Activated naive CD8-positive, alpha-beta T cell treated with anti-CD3 and anti-CD28 coated beads, Interleukin-2, amount 10 ng/mL, durations not matched to agents 7 days and 5 days (primary cell): ENCODE measurements at places on chromosomes 2 and 18. TPM values are rescaled to one million over a fixed set of nuclear protein-coding genes. Genes with fewer than 3 reads are reported as not detected.

Gene ERFE
- total RNA-seq: not detected

Gene PIGN
- 28.2 TPM for total RNA-seq

GRCh38 chr2:39416140-39416539 lies 20.9 kb downstream of the MAP4K3 start:
- no peak overlapping the region for H3K27ac ChIP-seq
- no peak for DNase-seq
- H3K27me3 ChIP-seq: no peaks in the 10 kb centered on the region
- H3K4me1 ChIP-seq: peaks cover 3% of the 10 kb centered on the region

Gene PIEZO2
- not detected for total RNA-seq

DNA sequence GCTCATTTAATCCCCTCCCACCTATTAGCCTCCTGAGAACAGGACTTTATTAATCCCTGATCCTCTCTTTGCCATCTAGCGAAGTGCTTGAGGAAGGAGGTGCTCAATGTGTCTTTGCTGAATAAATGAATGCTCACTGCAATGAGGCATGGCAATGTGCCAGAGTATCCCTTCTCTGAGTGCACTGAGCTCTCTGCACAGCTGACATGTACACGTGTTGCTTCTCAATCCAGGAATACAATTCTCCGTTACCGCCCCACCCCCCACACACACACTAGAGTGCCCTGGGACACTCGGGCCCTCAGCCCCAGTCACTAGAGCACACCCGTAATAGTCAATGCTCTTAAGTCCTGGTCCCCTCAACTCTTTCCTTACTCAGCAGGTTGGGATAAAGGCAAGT lies 41.4 kb downstream of the FAM178B start:
- H3K36me3 ChIP-seq: peaks cover 23% of the 10 kb centered on the region
- H3K4me1 ChIP-seq: peaks cover 26% of the 10 kb centered on the region
- peaks cover 3% of the 10 kb centered on the region for H3K27me3 ChIP-seq
- H3K27ac ChIP-seq: peak overlapping the region; percentile 43
- H3K4me3 ChIP-seq: no peak overlapping the region
- DNase-seq: no peak

DNA sequence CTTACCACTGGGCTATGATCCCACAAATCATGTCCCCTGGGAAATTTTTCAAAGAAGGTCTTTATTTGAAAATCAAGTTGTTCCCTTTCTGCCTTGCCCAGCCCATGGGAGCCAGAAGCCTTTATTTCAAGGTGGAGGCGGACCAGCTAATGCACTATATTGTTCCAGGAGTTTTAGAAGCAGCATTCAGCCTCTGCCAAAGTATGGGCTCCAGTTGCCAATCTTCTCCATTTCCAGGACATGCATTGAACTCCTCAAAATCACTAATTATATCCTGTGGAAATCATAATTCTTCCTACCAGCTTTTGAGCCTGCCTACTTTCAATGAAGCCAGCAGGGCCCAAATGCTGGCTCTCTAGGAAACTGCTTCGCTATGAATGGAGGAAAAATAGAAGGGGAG lies 195.8 kb downstream of the RAD51AP2 start:
- no peaks in the 10 kb centered on the region for H3K4me1 ChIP-seq
- DNase-seq: no peak
- no peaks in the 10 kb centered on the region for H3K36me3 ChIP-seq
- no peak overlapping the region for H3K27ac ChIP-seq

Gene TUBB8B
- total RNA-seq: not detected

- H3K4me1 ChIP-seq: peaks cover 52% of the 10 kb centered on the region
- peaks cover 20% of the 10 kb centered on the region for H3K36me3 ChIP-seq
- H3K4me3 ChIP-seq: peak overlapping the region; percentile 98
- H3K27ac ChIP-seq: peak overlapping the region; percentile 100
- H3K27me3 ChIP-seq: no peaks in the 10 kb centered on the region
- peak; percentile 43 for DNase-seq
Measured at GRCh38 chr2:230413479-230413878, 2.5 kb upstream of the SP100 start.

Gene SIX3
- not detected for total RNA-seq

- H3K27ac ChIP-seq: no peak overlapping the region
- peaks cover 20% of the 10 kb centered on the region for H3K27me3 ChIP-seq
- no peaks in the 10 kb centered on the region for H3K4me1 ChIP-seq
- no peaks in the 10 kb centered on the region for H3K36me3 ChIP-seq
- no peak overlapping the region for H3K4me3 ChIP-seq
Measured at GRCh38 chr2:239607517-239608191, 206.8 kb upstream of the HDAC4 start.

GRCh38 chr18:48919547-48919946 lies 31.2 kb downstream of the SMAD7 start:
- H3K4me3 ChIP-seq: no peak overlapping the region
- H3K27me3 ChIP-seq: no peaks in the 10 kb centered on the region
- peaks cover 30% of the 10 kb centered on the region for H3K36me3 ChIP-seq
- H3K4me1 ChIP-seq: peaks cover 41% of the 10 kb centered on the region

DNA sequence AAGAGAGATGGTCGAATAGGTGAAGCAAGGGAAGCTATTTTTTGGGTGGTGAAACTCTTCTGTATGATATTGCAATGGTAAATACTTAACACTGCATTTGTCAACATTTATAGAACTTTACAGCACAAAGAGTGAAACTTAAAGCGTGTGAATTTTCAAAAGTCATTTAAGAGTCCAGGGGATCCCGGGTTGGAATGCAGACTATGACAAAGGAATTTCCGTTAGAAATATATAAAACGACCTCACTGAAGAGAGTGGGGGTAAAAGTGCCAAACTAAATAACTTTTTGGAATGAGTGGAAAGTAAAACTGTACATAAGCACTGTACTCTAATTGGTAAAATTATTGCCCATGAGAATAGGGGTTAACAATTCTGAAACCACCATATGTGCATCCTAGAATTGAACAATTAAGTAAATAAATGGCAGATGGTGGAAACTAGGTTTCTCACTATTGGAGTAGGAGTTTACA lies 191.0 kb upstream of the FN1 start:
- H3K36me3 ChIP-seq: no peaks in the 10 kb centered on the region
- no peak for DNase-seq
- H3K4me1 ChIP-seq: no peaks in the 10 kb centered on the region
- H3K27ac ChIP-seq: no peak overlapping the region
- no peak overlapping the region for H3K4me3 ChIP-seq
- H3K27me3 ChIP-seq: peaks cover 8% of the 10 kb centered on the region

DNA sequence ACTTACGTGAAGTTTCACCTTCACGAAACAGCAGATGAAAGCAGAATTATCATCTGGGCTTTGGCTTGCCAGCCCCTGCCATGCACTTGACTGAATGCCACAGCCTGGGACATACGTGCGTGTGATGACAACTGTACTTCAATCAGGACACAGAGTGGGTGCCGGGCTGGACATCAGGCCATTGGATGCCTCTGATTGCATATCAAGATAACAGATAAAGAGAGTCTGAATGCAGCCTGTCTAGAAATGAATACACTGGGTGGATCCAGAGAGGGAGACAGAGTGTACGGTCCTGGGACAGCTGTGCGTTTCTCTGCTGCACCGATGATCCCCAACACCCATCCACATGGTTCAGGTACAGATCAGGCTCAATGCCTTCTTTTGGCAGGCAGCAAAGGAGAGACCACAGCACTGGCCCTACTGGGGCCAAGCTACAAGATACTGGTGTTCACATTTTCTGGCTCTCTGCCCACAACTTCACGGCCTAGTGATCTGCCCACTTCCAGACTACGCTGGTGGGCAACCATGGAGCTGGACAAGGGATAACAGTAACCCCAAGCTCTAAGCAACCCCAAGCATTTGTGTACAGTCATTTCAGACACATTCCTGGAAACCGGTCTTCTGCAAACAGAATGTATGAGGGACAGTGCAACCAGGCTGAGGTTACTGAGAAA lies 35.6 kb downstream of the FBLN7 start:
- DNase-seq: no peak
- H3K4me1 ChIP-seq: no peaks in the 10 kb centered on the region
- H3K36me3 ChIP-seq: peaks cover 2% of the 10 kb centered on the region
- H3K4me3 ChIP-seq: no peak overlapping the region

DNA sequence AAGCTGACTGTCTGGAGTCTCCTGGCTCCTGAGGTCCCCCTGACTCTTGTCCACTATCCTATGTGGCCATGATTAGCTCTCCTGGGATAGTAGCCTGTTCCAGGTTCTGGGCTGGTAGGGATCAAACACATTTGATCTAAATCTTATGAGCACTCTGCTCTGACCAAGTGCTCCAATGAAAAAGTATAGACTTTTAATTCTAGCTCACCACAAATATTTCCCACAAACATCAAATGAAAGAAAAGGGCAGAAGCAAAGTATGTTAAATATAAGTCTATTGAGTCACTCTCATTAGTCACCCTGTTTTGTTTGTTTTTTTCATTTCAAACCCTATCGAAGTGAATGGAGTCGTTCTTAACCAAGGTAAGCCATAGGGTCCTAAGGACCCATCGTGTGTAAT lies 39.7 kb upstream of the NEDD4L start:
- H3K4me1 ChIP-seq: no peaks in the 10 kb centered on the region
- peaks cover 32% of the 10 kb centered on the region for H3K27me3 ChIP-seq
- DNase-seq: no peak

GRCh38 chr2:146701183-146701582 lies 1143.6 kb upstream of the ACVR2A start:
- no peak for DNase-seq
- no peak overlapping the region for H3K4me3 ChIP-seq
- H3K36me3 ChIP-seq: no peaks in the 10 kb centered on the region
- H3K27me3 ChIP-seq: no peaks in the 10 kb centered on the region
- H3K27ac ChIP-seq: no peak overlapping the region
- H3K4me1 ChIP-seq: no peaks in the 10 kb centered on the region

Gene SAG
- not detected for total RNA-seq

GRCh38 chr2:25347846-25348245 lies 6.1 kb upstream of the DNMT3A start:
- peaks cover 25% of the 10 kb centered on the region for H3K4me1 ChIP-seq
- H3K4me3 ChIP-seq: no peak overlapping the region
- no peaks in the 10 kb centered on the region for H3K36me3 ChIP-seq
- no peaks in the 10 kb centered on the region for H3K27me3 ChIP-seq

DNA sequence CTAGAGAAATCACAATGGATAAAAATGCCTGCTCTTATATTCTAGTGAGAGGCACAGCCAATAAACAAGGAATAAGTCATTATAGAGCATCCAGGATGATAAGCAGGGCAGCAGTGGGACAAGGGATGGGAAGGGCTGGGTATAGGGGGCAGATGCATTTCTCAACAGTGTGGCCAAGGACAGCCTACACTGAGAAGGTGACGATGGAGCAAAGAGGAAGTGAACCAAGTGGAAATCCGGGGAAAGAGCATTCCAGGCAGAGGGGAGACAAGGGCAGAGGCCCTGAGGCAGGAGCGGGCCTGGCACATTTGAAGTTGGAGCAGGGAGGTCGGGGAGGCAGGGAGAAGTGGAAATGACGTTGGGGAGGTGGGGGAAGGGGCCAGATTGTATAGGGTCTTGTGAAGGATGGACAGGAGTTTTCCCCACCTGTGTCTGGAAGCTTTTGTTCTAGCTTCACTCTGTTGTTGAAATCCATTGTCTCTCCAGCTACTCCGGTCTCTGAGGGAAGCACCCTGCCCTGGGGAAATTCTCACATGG lies 17.6 kb downstream of the TMEM177 start:
- no peak overlapping the region for H3K4me3 ChIP-seq
- H3K4me1 ChIP-seq: peaks cover 22% of the 10 kb centered on the region
- DNase-seq: no peak

Gene STON1
- 2.4 TPM for total RNA-seq

Gene NYAP2
- not detected for total RNA-seq

DNA sequence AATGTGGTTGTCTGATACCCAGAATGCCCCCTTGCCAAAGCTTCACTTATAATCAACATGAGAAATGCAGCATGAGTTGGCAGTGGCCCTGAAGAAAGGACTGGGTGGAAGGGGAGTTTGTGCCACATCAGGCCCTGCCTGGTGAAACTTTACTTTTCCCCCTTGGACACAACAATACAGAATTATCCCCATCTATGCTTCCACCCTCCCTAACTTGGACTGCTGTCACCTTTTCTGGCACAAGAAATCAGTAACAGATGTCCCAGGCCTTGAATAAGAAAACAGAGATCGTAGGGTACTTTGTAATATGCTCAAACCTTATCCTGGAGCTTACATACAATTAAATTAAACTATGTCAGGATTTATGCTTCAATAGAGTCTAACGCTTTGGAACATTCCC lies 128.9 kb upstream of the SATB2 start:
- no peaks in the 10 kb centered on the region for H3K36me3 ChIP-seq
- no peak overlapping the region for H3K4me3 ChIP-seq
- no peak overlapping the region for H3K27ac ChIP-seq
- peaks cover 14% of the 10 kb centered on the region for H3K27me3 ChIP-seq

- no peak overlapping the region for H3K4me3 ChIP-seq
- H3K36me3 ChIP-seq: peaks cover 3% of the 10 kb centered on the region
- H3K4me1 ChIP-seq: peaks cover 13% of the 10 kb centered on the region
- no peak overlapping the region for H3K27ac ChIP-seq
- DNase-seq: no peak
Measured at GRCh38 chr2:8388781-8389180, 293.1 kb upstream of the ID2 start.

GRCh38 chr2:238658820-238659219 lies 189.1 kb upstream of the TWIST2 start:
- H3K27ac ChIP-seq: no peak overlapping the region
- H3K4me1 ChIP-seq: no peaks in the 10 kb centered on the region
- no peak for DNase-seq

Gene LDLRAD4
- total RNA-seq: 40.3 TPM

- H3K36me3 ChIP-seq: no peaks in the 10 kb centered on the region
- peaks cover 4% of the 10 kb centered on the region for H3K27me3 ChIP-seq
- H3K4me1 ChIP-seq: no peaks in the 10 kb centered on the region
- no peak overlapping the region for H3K27ac ChIP-seq
- no peak for DNase-seq
Measured at GRCh38 chr2:121095257-121096080, 189.5 kb downstream of the TFCP2L1 start.

- no peak overlapping the region for H3K27ac ChIP-seq
- H3K27me3 ChIP-seq: no peaks in the 10 kb centered on the region
- H3K36me3 ChIP-seq: no peaks in the 10 kb centered on the region
Measured at GRCh38 chr2:83364264-83364663, 1094.8 kb downstream of the SUCLG1 start.

Gene FRZB
- total RNA-seq: not detected

GRCh38 chr2:114049826-114050225 lies 159.9 kb downstream of the ACTR3 start:
- no peak overlapping the region for H3K27ac ChIP-seq
- peaks cover 10% of the 10 kb centered on the region for H3K27me3 ChIP-seq
- no peak overlapping the region for H3K4me3 ChIP-seq
- DNase-seq: no peak
- H3K36me3 ChIP-seq: no peaks in the 10 kb centered on the region
